SK-MEL-5 (cell line): ENCODE measurements at places on chromosomes 7 and 10. TPM values are rescaled to one million over a fixed set of nuclear protein-coding genes. Genes with fewer than 3 reads are reported as not detected.

Gene INPP5A
- total RNA-seq, result 11.1 and 12.8 TPM in 2 replicates

Gene SLC29A4
- 8.8 and 9.4 TPM in 2 replicates for total RNA-seq

Gene MYL7
- total RNA-seq, result not detected in 2 replicates

Gene HOXA7
- 0.45 TPM in 1 of 2 replicates, not detected in the other for total RNA-seq

Gene HNRNPF
- total RNA-seq, result 265 and 297 TPM in 2 replicates

Gene LRGUK
- total RNA-seq, result 9.9 TPM in 2 replicates

Gene LRCH4
- 4.6 and 5.5 TPM in 2 replicates for total RNA-seq

Gene CNOT4
- total RNA-seq, result 13.6 and 14.1 TPM in 2 replicates

Gene CTAGE6
- total RNA-seq, result not detected in 2 replicates

Gene TNS3
- 61.7 and 63.4 TPM in 2 replicates for total RNA-seq

Gene PCBD1
- 60.1 and 60.3 TPM in 2 replicates for total RNA-seq

Gene CAMK2B
- total RNA-seq, result 0.13 and 0.37 TPM in 2 replicates

Gene RASA4B
- 1.1 and 2.7 TPM in 2 replicates for total RNA-seq

GRCh38 chr7:23787272-23787671 is 77.3 kb downstream of the STK31 start:
- DNase-seq, result no peak

GRCh38 chr10:1242975-1243374 is 186.8 kb downstream of the WDR37 start:
- DNase-seq, result no peak

- DNase-seq, result no peak
Measured at GRCh38 chr7:135898226-135898625, 78.9 kb downstream of the MTPN start.

GRCh38 chr10:102119417-102120141 is 589 bp downstream of the LDB1 start:
- DNase-seq, result peak; percentile 74

DNA sequence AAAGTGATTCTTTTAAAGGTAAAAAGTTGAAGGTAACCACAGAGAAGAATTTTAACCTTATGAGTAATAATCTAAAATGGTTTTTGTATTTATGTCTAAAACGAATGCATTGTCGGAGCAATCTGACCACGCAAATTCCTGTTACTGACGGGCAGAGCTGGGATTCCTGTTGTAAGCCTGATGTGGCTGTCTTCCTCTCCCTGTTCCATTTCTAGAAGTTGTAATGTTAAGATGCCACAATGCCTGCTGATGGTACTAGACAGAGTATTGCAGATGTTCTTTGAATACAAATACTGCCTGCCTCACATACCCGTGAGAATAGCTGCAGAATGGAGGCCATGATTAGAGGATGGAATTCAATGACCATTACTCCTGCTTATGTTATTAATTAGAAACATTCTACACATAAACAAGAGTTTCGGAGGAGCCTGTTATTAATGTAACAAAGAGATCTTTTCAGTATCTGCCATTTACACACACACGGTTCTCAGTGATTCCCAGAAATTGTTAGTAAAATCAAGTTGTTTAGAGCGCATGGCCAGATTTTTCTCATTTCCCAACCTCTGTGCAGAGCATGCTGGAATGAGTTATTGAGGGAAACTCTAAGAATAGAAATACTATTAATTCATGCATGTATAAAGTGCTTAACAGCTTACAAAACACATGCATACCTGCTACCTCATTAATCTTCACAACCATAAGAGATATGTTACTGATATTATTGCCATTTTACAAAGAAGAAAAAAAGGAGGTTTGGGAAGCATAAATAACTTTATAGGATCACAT is 196.8 kb downstream of the PTN start:
- no peak for DNase-seq

- no peak for DNase-seq
Measured at GRCh38 chr7:154415709-154416399, 363.7 kb downstream of the DPP6 start.

DNA sequence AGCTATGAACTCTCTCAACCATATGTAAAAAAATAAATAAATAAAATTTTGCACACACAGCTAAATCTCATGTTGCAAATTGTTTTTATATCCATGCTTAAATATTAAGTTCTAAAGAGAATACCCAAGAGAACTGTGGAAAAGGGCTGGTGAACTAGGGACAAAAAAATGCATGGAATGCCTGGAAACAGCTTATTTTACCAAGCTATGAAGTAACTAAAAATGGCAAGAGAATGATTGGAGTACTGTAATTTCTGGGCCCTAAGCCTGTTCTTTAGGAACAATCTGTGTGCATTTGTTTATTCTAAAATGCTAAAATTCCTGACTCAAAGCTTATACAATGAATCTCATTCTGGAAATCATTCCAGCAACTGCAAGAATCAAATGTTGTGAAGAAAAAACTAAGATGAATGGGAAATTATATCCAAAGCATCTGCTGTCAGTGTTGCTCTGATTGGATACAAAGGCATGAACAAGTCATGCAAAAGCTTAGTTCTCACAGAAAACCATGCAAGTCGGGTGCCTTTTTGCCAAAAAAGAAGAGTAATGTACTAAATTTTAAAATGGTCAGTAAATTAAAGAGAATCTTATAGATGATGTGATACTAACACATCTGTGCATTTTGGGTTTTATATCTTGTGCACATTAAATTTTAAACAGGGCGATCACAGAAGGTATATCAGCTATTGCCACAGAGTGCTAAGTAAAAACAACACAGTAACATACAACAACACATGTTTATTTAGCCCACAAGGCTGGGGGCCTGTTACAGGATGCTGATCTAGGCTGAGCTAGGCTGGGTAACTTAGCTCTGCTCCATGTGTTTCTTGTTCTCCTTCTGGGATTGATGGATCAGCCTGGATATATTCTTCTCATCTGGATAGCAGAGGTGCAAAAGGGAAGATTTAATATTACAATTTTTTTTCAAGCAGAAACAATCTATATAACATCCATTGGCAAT is 453.5 kb upstream of the SEMA3A start:
- DNase-seq, result no peak

DNA sequence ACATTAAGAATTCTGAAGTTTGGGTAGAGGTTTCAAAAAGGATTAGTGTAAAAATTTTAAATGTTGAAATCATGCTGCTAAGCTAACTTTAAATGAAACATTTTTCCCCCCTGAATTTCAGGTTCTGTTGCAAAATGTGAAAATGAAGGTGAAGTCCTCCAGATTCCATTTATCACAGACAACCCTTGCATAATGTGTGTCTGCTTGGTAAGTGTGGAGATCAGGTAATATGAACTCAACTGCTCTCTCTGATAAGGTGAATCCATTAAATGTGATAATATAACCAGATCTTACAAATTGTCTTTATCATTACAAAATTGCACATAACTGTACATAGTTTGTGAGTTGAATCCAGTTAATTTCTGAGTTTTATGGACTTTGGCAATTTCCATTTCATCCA is 1.4 kb downstream of the BMPER start:
- DNase-seq, result no peak

GRCh38 chr10:121098211-121098610 is 247.0 kb downstream of the WDR11 start:
- DNase-seq, result no peak

GRCh38 chr10:102800611-102801335 is 36.4 kb downstream of the CYP17A1 start:
- no peak for DNase-seq

DNA sequence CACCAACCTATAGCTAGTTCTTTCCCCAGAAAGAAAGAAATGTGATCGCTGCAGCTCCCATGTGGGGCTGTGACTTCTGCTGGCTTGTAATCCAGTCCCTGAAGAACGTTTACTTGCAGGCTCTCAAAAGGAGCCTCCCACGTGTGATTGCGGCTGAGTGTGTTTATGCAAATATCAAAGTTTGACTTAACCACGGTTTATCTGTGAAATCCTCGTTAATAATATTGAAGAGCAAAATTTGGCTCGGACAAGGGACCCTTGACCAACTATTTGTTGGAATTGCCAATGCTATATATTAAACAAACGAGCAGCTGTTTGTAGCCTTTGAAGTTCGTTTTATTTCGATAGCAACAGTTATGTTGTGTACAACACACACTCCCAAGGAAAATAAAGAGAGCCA is 470.1 kb upstream of the NRP1 start:
- DNase-seq, result no peak

DNA sequence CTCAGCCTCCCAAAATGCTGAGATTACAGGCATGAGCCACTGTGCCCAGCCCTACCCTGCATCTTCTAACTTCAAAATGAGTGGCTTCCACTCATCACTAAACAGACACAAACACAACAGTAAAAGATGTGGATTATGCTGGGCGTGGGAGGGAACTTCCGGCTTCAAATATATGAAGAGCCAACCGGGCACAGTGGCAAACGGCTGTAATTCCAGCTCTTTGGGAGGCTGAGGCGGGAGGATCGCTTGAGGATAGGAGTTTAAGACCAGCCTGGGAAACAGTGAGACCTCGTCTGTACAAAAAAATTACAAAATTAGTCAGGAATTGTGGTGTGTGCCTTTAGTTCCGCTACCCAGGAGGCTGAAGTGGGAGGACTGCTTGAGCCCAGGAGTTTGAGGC is 92.2 kb upstream of the GNA12 start:
- no peak for DNase-seq

GRCh38 chr10:63462442-63462841 is 3.3 kb downstream of the JMJD1C start:
- no peak for DNase-seq

DNA sequence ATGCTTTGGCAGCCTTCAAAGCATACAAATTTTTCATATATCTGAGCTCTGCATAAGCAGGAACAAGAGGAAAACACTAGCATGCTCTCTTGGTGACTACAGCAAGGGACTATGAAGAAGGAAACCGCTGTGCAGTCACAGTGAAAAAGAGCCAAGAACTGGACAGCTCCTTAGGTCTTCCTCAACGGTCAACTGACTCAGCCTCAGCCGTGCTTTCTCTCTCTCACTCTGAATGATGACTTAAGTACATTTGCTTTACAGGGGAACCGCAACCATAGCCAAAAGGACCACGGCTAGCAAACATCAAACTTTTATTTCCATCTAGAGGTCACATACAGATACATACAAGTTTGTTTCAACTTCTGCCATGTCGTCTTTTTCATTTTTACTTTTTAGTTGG is 69.9 kb downstream of the HYCC1 start:
- DNase-seq, result no peak

- no peak for DNase-seq
Measured at GRCh38 chr10:117936566-117936965, 110.2 kb downstream of the RAB11FIP2 start.

- no peak for DNase-seq
Measured at GRCh38 chr10:85448716-85449115, 917.9 kb downstream of the GRID1 start.

- peak; percentile 98 for DNase-seq
Measured at GRCh38 chr7:46764100-46764936, 817.6 kb downstream of the TNS3 start.

DNA sequence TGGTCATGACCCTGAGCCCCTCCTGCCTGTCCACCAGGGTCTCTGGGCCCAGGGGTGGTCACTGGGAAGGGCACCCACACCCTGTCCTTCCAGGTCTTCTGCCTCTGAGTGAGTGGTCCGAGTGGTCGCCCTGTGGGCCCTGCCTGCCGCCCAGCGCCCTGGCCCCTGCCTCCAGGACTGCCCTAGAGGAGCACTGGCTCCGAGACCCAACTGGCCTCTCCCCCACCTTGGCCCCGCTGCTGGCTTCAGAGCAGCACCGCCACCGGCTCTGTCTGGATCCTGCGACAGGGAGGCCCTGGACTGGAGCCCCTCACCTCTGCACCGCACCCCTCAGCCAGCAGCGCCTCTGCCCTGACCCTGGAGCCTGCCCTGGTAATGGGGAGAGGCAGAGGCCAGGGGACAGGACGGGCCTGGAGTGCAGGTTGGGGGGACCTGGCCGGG is 13.9 kb upstream of the ZNF862 start:
- no peak for DNase-seq

DNA sequence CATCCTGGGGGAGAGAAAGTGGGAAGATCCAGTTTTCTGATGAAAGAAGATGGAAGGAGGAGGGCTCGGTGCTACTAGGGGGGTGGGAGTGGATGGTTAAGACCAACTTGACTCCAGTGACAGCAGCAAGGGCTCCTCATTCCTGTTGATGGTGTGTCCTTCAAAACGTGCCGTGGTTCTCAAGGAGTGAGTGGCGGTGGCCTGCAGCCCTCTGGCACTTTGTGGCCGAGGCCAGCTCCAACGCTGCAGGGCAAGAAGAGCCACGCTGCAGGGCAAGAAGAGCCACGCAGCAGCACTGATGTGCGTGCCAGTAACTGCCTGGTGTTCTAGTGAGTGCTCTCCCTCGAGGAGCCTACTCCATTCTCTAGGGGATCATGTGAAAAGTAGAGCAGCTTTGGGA is 72.1 kb downstream of the GRK5 start:
- DNase-seq, result no peak

DNA sequence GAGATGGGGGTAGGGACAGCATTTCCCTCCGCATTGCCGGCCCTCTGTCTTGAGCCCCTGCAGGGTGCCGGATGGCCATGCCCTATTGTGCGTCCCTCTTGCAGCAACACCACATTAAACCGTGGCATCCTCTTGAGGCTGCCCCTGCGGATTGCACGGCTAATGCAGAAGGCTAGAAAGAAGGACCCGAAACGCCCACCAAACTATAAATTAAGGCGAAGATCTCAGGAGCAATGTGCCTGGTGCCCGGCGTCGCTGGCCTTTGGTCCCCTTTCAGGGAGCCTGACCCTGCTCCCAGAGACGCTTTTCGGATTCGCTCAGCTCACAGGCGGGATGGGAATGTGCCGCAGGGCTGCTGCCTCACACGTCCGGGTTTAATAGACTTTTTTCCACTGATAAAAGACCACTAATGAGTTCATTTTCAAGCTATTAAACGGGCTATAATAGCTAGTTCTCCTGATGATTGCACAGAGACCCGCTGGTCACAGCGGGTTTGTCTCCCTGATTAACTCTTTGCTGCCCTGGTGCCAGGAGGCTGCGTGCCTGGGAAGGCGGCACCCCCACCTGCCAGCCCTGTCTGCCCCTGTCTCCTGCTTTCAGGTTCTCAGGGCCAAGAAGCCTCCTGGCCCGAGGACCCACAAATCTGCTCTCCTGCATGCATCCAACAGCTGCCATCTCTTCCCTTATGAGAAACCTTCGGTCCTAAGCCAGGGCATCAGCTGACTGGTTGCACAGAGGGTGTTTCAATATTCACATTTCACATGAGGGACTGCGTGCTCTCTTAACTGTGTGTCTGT is 128.3 kb downstream of the ADARB2 start:
- no peak for DNase-seq

DNA sequence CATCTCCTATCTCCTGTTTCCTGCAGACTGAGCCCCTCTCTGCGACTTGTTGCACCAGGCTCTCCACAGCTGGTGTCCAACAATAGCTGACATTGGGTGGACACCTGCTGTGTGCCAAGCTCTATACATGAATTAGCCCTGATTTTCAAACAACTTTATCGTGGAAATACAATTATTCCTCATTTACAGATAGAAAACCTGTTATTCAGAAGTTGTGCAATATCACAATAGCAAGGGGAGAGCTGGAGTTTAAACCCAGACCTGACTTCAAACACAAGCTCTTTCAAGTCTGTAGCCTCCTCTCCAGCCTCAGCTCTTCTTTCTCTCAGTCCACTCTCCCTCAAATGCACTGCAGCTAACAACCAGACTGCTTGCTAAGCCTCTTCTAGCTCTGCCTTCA is 168.8 kb downstream of the HECW1 start:
- DNase-seq, result no peak

- DNase-seq, result no peak
Measured at GRCh38 chr7:21920936-21921335, 24.8 kb downstream of the CDCA7L start.
